ENCODE measurements at places on chromosomes 11 and 22.

DNA sequence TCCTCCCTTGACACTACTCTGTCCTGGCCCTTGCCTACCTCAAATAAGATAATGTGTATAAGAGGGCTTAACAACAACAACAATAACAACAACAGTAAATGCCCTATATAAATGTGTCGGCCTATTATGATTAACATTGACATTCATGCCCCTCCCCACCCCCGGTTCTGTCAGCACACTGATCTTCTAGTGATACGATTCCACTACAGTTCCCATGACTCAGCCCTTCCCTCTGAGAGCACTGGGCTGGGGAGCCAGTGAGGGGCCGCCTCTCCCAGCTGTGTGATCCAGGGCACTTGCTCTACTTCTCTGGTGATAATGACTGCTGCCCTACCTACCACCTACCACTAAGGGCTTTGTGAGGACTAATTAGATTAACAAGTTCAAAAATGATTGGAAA lies 92.2 kb upstream of the PHOX2A start:
- DNase-seq: no peak

DNA sequence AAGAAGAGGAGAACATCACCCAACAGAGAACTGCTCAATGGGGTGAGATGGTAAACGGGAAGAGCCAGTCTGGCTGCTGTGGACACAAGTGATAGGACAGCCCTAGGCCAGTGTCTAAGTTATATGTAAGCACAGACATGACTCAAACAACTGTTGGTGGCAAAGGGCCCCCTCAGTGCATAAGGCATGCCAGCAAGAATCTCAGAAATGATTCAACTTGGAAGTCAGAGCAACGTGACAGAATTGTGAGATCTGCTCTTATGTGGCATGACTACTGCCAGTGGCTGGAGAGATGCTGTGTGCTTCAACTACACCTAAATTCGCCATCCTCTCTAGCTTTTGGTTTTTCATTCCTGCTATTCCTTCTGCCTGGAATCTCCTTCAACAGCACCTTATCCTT lies 7.4 kb downstream of the SLN start:
- no peak for DNase-seq

GRCh38 chr11:66659763-66660162 lies 17.9 kb downstream of the RBM4B start:
- no peak for DNase-seq

DNA sequence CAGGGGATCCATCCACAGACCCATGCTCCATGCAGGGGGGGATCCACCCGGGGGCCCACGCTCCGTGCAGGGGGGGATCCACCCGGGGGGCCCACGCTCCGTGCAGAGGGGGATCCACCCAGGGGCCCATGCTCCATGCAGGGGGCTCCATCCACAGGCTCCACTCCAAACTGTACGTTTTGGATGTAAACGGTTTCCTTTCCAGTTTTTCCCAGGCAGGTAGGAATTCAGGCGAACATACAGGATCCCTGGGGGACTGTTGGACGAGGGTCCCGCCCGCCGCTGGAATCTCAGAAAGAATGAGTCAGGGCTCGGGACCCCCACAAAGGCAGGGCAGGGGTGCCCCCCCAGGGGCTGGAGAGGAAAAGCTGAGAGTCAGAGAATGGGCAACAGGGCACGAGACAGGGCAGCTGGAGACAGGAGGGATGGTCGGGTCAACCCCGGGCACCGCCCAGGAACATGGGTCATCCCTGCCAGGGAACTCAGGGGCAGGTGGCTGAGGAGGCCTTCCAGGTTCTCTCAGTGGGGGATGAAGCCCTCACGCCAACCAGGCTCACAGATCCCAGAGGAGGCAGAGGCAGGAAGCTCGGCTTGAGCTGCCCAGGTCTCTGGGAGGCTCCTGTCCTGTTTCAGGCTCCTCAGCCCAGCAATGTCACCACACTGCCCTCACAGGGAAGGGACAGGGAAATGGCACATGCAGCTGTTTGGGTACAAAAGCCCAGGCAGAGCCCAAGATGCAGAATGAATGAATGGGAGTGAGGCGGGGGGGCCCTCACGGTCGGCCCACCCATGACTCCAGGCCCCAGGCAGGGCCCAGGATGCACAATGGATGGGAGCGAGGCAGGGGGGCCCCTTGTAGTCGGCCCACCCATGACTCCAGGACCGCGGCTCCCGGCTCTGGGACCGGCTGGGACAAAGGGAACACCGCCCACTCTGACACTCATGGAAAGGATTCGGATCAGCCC lies 200.2 kb downstream of the BRD1 start:
- DNase-seq: no peak

- DNase-seq: no peak
Observed at GRCh38 chr11:2466869-2467694, 22.3 kb downstream of the KCNQ1 start.

DNA sequence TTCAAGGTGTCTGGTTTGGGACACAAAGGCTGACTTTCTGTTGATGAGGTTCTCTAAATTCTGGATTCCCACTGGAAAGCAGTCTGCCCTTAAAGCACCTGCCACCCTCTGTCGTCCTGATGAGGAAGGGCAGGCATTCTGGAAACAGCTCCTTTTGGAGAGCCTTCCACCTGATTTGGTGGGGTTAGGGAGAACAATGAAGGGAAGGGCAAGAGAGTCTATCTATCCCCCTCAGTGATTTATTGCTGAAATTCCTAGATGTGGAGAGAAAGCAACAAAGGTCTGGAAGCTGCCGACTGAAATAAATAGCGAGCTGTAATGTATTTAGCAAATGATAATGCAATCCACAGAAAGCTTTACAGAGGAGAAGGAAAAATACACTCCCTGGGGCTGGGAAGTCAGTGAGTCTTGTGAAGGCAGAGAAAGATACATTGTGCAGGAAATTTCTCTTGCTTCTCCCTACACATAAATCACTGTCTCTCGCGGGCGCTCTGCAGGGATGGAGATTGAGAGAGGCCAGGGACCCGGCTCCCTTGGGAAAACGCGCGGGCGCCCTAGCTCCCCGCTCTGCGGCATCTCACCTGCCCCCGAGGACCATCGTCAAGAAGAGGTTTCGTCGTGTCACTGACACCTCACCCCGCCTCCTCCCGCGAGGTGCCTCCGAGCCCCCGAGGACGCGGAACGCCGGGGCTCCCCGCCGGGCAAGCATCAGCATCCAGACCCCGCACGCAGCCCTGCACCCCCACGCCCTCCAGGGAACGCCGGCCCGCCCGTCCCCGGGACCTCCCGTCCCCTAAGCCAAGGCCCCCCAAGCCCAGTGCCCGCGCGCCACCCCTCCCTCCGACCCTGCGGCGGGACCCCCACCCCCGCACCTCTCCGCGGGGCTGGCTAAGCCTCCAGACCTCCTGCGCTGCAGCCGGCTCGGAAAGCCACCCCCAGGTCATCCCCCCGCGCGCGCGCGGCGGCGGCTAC lies 673 bp downstream of the CDON start:
- DNase-seq: no peak

DNA sequence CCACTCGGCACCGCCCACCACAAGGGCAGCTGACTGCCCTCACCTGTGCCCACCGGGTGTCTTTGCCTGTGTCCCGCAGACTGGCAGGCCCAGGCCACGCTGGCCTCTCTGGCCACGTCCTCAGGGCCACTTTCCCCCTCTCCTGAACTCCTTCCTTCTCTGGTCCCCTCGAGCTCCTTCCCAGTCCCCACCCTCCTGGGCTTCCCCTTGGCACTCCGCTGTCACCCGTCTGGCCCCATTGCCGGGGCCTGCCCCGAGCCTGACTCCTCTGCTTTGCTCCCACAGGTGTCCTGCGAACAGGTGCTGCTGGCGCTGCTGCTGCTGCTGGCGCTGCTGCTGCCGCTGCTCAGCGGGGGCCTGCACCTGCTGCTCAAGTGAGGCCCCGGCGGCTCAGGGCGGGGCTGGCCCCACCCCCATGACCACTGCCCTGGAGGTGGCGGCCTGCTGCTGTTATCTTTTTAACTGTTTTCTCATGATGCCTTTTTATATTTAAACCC lies 14.2 kb downstream of the MCAT start:
- no peak for DNase-seq

All from LNCaP clone FGC (cell line).